ENCODE measurements at places on chromosomes 13 and 19. TPM values are rescaled to one million over a fixed set of nuclear protein-coding genes. Genes with fewer than 3 reads are reported as not detected.

The ZNF506 gene
- total RNA-seq = 51.7 TPM

The ZNF486 gene
- total RNA-seq = 9.7 TPM

The CYP2F1 gene
- total RNA-seq = not detected

The GYS1 gene
- total RNA-seq = 18.9 TPM

The PSENEN gene
- total RNA-seq = 23.5 TPM

The LGALS14 gene
- total RNA-seq = 1.4 TPM

All from diencephalon (tissue), 1 donor.